Left ventricle myocardium superior (tissue), 1 donor: ENCODE measurements at places on chromosomes 12 and 14.
A peak's percentile ranks its signal among the peaks of the same experiment; 100 is the strongest.

GRCh38 chr14:106269029-106269428, 742.6 kb downstream of the TMEM121 start:
- no peak for DNase-seq

DNA sequence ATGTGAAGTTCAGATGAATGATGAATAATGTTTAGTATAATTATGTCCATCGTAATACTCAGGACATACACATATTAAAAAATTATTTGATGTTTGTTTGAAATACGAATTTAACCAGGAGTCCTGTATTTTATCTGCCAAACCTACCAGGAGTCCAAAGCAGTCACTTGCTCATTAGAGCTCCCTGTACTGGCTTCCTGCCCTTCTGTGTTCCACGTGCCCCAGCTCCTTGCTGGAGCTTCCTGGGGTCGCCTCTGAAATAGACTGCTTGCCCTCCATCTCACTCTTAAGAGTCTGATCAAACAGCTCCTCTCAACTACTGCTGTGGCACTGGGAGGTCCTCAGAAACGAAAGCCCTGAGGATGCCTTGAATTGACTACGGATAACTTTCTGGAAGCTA, 87.3 kb upstream of the DHRS4 start:
- DNase-seq: no peak

DNA sequence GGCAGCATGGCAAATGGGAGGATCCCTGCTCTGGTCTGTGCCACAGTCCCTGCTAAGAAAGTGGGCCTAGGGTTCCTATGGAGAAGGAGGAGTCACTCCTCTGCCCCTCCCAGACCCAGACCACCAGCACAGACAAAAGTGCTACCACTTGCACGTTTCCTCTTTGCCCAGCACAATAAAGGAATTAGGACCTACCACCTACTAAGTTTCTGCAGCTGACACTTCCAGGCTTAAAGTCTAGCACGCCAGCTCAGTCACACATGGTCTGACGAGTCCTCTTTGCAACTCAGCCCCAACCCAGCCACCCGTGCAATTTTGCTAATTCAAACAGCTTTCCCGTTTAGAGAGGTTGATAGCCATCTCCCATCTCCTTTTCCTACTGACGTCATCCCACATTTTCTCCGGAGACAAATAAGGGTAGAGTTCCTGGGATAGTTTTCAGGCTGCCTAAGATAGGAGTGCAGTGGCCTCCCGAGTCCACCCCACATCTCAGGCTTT, 66.2 kb upstream of the PTGR2 start:
- DNase-seq: no peak

GRCh38 chr12:77681726-77682125, 149.0 kb upstream of the NAV3 start:
- no peak for DNase-seq

- no peak for DNase-seq
Observed at GRCh38 chr14:104264495-104265265, 126.3 kb downstream of the KIF26A start.

GRCh38 chr12:109995361-109995685, 845 bp downstream of the GIT2 start:
- no peak for DNase-seq

- DNase-seq: no peak
Observed at GRCh38 chr12:43893670-43894069, 57.8 kb downstream of the TMEM117 start.

GRCh38 chr14:60594062-60594461, 55.2 kb downstream of the SIX1 start:
- no peak for DNase-seq

GRCh38 chr12:9797722-9798619, 29.3 kb upstream of the KLRF1 start:
- no peak for DNase-seq

DNA sequence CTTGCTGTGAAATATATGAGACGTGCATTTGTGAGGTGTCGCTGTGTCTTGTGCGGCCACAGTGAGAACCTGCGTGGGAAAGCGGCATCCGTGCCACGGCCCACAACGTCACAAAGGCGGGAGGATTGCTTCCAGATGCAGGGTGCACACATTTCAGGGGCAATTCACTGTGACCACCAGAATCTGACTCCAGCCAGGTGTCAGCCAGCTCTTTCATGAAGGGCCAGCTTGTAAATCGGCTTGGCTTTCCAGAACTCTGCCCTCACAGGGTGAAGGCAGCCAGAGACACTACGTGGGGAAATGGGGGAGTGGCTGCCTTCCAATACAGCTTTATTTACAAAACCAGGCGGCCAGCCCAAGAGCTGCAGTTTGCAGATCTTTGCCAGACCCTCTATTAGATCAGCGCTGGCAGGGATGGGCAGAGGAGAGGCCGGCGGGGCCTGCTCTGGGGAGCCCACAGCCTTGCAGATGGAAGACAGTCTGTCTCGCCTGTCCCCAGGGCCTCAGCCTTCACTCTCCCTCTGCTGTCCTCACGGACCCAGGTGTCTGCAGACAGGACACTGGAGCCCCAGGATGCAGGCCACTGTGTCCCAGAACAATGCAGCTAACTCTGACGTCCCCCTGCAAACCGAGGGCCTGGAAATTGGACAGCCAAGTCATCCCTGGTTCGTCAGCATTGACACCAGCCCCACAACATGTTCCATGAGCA, 53.5 kb downstream of the ADGRD1 start:
- DNase-seq: peak; percentile 83

GRCh38 chr12:42977451-42978230, 388.1 kb upstream of the PRICKLE1 start:
- DNase-seq: no peak

GRCh38 chr12:113702836-113703235, 231.2 kb upstream of the LHX5 start:
- no peak for DNase-seq

DNA sequence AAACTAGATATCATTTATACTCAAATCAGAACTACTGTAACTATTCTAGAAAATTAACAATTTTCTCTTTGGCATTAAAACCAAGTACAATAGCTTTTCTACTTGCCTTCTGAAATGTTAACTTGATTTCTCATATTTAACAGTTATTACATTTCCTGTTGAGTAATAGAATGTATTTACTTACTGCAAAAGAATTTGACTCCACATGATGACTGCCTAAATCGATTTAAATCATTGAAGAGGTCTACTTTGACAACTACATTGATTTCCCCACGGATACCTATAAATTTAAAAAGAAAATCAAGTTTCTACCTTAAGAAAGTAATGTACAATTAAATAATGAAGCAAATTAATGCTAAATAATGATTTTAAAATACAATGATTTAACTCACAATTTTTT, 18.9 kb downstream of the C2CD5 start:
- no peak for DNase-seq

DNA sequence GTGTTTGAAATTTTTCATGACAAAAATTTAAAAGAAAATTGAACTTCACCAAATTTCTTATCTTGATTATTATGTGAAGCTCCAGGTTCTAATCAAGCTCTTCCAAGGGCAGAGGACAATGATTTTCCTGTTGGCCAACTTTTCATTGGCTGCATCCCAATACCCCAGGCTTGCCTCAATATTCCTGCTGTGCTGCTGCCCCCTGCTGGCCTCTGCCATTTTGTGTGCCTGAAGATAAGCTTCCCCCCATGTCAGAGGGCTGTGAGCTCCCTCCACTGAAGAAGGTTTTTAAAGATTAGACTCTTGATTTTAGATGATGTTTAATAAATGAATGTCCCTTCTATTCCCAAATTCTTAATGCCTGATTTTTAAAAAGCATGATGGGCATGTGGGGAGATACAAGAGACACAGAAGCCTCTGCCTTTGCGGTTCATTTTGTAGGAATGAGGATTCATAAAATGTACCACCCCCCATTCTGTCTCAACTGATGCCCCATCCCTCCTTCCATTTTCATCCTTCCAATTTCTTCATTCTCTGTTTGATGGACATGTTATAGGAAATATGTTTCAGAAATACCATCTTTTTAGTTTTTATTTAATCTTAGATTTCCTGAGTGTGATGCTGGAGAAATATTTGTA, 76.7 kb upstream of the RGS6 start:
- peak; percentile 74 for DNase-seq

GRCh38 chr14:69318241-69318640, 58.3 kb downstream of the GALNT16 start:
- DNase-seq: no peak

- no peak for DNase-seq
Observed at GRCh38 chr14:52906141-52906601, 44.7 kb downstream of the FERMT2 start.
